ENCODE measurements at places on chromosomes 7 and 10.
A peak's percentile ranks its signal among the peaks of the same experiment; 100 is the strongest.

- no peak for DNase-seq
Observed at GRCh38 chr10:58512491-58513187, at the start of gene BICC1. Gene BICC1, plus strand, starts transcription at chr10:58512872. Its CDS starts 272 bp downstream, at chr10:58513144.

DNA sequence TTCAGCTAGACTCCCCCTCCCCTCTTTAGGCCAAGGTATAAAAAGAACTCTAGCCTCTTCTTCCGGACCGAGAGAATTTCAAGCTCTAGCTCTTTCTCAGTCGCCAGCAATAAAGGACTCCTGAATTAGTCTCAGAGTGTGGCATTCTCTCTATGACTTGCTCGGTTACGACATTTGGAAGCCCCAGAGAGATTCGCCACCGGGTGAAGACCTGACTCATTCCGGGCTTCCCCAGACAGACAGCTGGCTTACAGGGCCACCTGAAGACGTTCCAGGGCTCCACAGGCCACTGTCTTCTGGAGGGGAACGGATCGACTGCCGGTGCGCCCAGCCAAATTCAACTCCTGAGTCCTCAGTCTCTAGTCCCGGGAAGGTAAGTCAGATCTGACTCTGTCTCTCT lies at the start of gene AKR1B15:
Gene AKR1B15, plus strand, starts transcription at position 234 of the 400 bp plus-strand sequence. CDS start 15,510 bp downstream, outside the sequence.
- no peak for DNase-seq

DNA sequence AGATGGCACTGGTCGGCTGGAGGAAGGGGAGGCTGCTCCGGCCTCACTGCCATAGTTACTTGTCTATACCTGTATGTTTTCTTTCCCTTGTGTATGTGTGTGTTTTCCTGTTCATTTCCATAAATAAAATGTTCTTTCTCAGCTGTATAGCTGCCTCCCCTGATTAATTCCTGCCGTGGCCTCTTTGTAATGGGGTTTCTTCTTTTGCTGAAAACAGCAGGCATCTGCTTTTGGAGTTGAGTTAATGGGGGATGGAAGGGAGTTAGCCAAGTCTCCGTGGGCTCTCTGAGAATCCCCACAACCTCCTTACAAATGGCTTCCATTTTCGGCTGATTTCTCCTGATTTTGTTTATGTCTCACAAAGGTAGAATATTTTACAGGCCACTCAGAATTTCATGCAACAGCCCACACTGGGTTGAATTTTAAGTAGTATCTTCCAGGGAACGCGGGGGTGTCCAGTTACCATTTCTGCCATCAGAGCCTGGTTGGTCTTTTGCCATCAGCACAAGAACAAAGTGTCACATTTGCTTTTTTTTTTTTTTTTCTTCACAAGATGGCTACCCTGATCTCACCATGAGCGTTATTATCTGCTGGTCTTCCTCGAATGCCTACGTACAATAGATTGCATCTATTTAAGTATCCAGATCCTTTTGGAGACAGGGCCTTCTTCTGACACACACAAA lies 88.1 kb upstream of the NRP1 start:
- DNase-seq: no peak

GRCh38 chr10:28686835-28687682 lies 9.7 kb downstream of the BAMBI start:
- DNase-seq: no peak

GRCh38 chr7:94160719-94161435 lies 156.7 kb upstream of the BET1 start:
- DNase-seq: no peak

DNA sequence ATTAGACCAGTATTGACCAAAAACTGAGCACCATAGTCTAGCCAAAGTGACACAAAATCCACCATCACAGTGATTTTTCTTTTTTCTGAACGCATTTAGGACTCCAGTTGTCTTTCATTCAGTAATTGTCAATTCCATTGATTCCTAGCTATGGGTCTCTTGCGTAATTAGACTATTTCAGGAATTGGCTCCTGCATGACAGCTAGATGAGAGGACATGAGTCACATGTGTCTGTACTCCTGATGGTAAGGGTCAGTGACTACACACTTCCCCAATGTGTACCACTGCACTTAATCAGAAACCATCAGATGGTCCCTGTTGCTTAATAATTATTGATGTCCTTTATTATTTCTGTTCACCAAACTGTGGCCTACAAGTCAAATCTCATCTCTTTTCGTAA lies 469.5 kb downstream of the POM121L12 start:
- DNase-seq: no peak

- DNase-seq: peak; percentile 4
Observed at GRCh38 chr7:88312061-88312663, 5.5 kb upstream of the STEAP4 start.

DNA sequence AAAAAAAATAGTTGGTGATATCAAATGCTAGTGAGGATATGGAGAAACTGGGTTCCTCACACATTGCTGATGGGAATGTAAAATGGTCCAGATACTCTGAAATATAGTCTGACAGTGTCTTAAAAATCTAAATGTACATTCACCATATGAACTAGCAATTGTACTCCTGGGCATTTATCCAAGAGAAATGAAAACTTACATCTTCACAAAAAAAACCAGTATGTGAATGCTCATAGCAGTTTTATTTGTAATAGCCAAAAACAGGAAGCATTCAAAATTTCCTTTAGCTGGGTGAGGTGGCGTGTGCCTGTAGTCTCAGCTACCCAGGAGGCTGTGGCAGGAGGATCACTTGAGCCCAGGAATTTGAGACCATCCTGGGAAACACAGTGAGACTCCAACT lies 2.1 kb upstream of the SSC4D start:
- DNase-seq: no peak

DNA sequence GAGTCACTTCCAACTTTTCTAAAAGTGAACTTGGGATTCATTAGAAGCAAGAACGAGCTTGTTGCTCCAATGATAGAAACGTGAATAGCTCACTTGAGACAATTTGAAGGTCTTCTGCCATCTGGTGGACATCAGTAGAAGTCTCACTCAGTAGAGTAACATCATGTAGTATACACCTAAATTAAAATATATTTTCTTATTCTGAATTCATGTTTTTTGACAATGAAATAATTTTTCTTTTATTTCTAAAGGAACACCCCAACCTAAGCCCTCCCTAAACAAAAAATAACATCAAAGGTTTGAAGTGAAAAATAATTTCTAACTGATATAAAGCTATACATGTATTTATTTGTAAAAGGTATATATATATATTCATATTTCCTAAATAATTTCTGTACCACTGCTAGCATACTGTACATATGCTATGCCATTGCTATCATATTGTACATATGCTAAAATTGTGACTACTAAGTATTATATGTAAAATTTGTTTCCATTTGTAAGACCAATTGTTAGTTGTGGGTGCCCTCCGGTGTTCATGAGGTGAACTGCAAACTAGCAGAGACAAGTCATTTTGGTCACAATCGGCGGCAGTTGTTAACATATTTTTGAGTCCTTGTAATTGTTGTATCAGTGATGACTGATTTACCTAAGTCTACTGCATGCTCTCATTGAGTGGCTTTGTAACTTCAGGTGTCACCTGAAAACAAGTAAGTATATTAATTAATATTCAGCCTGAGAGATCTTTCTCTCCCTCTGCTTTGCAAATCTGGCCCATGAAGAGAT lies 121.9 kb downstream of the PTPRZ1 start:
- DNase-seq: peak; percentile 46

GRCh38 chr10:48993627-48994026 lies 54.0 kb upstream of the LRRC18 start:
- DNase-seq: no peak

- no peak for DNase-seq
Observed at GRCh38 chr10:62688971-62689700, 115.4 kb upstream of the ADO start.

- no peak for DNase-seq
Observed at GRCh38 chr7:101395376-101395775, 32.7 kb downstream of the COL26A1 start.

DNA sequence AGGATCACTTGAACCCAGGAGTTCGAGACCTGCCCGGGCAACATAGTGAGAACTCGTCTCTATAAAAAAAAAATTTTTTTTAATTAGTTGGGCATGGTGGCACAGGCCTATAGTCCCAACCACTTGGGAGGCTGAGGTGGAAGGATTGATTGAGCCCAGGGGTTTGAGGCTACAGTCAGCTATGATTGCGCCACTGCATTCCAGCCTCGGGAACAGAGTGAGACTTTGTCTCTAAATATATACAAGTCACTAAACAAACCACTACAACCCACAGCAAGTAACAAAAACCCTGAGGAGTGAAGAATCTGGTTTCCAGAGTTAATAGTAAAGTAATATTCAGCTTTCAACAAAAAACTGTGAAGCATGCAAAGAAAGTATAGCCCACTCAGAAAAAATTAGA lies 32.7 kb upstream of the HHEX start:
- DNase-seq: no peak

DNA sequence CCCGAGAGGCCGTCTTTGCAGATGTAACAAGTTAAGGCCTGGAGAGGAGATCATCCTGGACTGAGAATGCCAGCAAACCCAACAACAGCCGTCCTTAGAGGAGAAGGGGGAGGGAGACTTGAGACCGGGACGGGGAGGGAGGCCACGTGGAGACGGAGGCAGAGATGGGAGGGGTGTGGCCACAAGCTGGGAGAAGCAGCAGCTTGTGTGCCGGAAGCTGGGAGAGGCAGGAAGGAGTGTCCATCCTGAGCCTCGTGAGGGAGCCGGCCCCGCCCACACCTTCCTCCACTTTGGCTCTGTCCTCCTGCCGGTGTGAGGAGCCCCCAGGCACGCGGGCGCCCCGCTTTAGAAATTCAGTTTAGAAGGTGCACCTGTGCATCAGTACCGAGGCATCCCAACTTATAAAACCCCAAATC lies 95.7 kb downstream of the DNAJB6 start:
- peak; percentile 18 for DNase-seq

DNA sequence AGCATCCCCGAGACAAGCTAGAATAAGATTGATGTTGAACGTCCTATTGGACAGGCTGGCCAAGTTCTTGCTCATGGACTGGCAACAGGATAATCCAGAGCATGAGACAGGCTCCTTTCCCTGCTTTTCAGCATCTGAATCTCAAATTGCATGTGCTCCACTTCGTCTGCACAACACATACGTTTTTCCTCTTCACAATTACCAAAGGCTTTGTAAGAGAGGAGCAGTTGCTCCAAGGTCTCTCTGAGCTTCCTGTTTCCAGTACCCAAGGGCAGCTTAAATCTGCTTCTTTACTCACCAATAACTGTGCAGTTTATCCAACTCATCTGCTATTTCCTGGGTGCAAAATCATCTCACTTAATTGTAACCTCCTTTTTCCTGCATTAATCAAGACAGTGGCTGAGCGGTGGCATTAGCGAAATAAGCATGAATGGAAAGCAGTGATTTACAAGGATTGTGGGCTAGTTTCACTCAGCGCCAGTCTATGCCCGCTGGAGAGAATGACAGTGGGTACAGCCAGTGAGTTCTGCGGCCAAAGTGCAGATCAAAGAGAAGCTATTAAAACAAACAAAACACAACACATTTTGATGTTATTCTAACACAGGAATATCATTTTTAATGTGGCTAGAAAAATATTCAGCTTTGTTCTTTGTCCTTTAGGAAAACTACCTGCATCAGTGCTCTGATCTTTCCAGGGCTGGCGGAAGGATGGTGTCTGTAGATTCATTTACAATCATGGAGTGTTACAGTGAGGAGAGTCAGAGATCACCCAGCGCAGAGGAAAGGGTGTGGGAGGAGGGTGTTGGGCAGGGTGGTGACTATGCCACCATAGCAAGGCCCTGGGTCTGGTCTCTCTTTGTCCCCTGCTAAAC lies 79.8 kb downstream of the CHN2 start:
- no peak for DNase-seq

DNA sequence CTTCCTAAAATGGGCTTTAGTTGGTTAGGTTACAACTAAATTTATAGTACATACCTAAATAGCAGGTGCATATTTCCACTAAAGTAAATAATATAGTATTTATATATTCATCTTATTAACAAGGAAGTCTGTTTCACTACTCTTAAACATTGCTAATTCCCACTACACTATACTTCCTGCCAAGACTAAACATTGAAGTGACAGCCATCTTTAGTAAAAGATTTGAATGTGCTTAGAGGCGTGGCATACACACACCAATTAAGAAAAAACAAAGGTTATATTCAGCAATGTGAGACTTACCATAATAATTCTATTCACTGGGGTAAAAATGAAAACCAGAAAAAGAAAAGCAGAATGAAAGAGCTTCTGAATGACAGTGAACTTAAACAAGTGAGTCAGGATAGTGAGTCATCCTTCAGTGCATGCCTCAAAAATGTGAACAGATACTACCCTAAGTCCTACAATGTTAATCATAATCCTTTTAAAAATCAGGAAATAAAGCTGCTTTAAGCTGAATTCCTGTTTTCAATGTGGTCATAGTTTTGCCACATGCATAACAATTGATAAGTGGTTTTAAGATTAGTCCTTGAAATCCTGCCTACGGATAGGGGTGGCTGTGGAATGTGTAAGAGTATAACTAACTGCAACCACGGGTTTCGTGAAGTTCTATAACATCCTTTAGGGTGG lies 59.4 kb downstream of the USP6NL start:
- no peak for DNase-seq

- peak; percentile 65 for DNase-seq
Observed at GRCh38 chr7:40134428-40135316, at the start of the genes MPLKIP and SUGCT. Gene MPLKIP, minus strand, starts transcription at chr7:40134622. Its CDS starts 55 bp downstream, at chr7:40134567. Gene SUGCT, plus strand, starts transcription at chr7:40135005.

DNA sequence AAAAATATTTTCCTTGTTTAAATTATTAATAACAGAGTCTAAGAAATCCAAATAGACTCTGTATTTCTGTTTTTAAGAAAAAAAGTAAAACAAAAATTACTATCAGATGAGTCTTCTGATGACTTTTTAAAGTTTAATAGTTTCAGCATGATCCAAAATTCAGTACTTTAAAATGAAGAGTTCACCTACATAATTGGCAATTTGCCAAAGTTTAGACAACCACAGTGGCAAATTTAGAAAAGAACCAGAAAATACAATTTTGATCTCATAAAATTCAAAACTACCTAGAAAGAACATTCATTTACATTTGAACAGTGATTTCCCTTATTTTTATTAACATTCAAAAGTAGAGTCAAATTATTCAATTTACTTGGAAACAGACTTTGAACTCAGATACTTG lies 56.1 kb downstream of the AGMO start:
- no peak for DNase-seq

GRCh38 chr7:117780832-117781231 lies 92.4 kb downstream of the CTTNBP2 start:
- no peak for DNase-seq

GRCh38 chr7:11427686-11428273 lies 404.2 kb downstream of the THSD7A start:
- DNase-seq: peak; percentile 34

DNA sequence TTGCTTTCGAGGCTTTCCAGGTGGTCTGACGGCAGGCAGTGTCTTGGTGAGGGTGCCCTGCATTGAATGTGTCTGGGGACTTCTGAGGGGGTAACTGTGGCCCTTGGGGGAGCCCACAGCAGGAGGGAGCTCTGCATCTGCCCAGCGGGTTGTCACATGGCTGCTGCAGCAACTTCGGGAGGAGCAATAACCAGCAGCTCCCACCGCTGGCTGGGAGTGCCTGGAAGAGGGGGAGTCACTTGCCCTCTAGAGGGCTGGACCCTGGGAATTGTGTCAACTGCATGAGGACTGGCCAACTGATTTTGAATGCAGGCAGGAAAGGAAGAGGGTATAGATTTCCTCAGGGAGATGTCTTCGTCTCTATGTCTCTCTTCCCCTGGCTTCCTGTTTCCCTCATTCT lies 26.4 kb downstream of the C10orf120 start:
- DNase-seq: no peak
